ENCODE measurements at places on chromosomes 4 and X.

- DNase-seq: no peak
These were observed 155.5 kb downstream of the EMCN start for GRCh38 chr4:100362366-100362765.

DNA sequence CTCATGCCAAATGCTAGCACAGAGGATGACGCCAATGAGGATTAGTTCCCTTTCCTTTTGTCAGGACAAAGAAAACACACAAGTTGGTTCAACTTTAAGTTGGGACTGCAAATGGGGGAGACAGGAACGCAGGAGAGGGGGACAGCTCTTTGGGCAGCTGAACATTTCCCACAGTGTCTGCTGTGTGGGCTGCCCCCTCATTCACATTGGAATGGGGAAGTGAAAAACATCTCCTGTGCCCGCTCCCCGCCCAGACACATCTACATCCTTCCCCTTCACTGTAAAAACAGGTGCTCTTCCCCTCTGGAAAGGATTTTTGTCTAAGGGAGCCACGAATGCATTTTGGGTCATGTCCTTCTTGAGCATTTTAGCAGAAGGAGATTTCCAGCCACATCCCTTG lies 44.5 kb upstream of the TBC1D9 start:
- no peak for DNase-seq

- no peak for DNase-seq
These were observed 57.7 kb upstream of the ATXN3L start for GRCh38 chrX:13377550-13377934.

GRCh38 chr4:16238327-16238726 lies 12.1 kb upstream of the TAPT1 start:
- DNase-seq: no peak

GRCh38 chrX:13126775-13127174 lies 82.4 kb upstream of the FAM9C start:
- DNase-seq: no peak
